ENCODE measurements at places on chromosomes 12 and 14. TPM values are rescaled to one million over a fixed set of nuclear protein-coding genes. Genes with fewer than 3 reads are reported as not detected.

DNA sequence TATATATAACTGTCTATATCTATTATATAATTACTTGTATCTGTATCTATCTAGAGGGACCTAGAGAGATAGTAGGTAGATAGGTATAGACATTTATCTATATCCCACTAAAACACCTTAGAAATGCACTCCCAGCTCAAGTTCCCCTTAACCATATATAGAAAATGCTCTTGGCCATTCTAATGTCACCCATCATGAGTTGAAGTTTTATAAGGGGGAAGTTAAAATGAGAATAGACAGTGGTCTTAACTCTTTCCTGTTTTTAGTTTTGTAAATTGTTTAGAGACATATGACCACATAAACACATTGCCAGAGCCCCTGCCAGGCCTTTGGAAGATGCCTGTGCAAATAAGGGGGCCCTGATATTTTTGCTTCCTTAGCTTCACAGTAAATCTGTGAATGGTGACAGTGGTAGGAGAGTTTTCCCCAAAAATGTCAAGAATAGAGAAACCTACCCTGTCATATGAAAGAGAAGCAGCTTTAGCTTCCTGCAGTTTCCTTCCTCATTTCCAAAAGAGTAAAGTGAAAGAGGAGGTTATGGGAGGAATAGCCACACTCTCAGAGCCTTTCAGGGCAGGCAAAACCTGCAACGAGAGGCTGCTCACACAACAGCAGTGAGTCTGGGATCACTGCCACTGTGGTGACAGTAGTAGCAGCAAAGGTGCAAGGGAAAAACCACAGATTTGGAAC lies 45.5 kb downstream of the MGST1 start:
- DNase-seq: no peak

GRCh38 chr12:19894803-19895202 lies 455.5 kb downstream of the AEBP2 start:
- no peak for DNase-seq

DNA sequence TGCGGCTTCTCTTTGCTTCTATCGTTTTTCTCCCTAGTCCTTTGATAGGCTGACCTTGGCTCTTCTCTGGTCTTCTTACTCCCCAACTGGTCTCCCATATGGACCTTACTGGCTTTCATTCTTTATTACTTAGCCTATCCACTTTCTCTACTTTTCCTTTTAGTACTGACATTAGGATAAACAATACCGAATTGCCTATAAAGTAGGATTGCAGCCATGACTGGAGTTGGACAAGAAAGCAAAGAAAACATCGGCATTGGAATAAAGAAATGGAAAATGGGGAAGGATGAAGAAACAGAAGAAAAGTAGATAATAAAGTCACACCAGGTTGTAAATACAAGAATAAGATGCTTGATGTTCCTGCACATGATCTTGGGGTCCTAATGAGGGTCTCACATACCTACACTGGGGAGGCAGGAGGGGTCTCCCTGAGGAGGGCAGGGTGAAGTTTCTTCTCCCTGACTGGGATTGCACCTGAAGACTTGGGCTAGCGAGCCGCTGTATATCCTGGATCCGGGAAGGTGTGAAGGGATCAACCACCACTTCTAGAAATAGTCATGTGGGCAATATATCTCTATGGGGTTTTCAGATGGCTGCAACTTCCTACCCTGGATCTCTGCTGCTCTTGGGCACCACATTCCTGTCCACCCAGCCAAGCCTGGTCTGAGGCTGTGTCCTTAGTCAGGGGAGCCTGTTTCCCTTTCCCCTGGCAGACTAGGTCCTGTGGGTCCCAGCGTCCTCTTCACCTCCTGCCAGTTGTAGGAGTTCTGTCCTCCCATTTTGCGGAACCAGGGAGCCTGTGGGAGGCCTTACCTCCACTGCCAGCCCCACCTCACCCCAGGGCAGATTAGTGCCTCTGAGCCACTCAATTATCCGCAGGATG lies 13.1 kb downstream of the NKX2-1 start:
- peak; percentile 52 for DNase-seq

GRCh38 chr12:4217091-4217490 lies 56.5 kb upstream of the CCND2 start:
- DNase-seq: no peak

DNA sequence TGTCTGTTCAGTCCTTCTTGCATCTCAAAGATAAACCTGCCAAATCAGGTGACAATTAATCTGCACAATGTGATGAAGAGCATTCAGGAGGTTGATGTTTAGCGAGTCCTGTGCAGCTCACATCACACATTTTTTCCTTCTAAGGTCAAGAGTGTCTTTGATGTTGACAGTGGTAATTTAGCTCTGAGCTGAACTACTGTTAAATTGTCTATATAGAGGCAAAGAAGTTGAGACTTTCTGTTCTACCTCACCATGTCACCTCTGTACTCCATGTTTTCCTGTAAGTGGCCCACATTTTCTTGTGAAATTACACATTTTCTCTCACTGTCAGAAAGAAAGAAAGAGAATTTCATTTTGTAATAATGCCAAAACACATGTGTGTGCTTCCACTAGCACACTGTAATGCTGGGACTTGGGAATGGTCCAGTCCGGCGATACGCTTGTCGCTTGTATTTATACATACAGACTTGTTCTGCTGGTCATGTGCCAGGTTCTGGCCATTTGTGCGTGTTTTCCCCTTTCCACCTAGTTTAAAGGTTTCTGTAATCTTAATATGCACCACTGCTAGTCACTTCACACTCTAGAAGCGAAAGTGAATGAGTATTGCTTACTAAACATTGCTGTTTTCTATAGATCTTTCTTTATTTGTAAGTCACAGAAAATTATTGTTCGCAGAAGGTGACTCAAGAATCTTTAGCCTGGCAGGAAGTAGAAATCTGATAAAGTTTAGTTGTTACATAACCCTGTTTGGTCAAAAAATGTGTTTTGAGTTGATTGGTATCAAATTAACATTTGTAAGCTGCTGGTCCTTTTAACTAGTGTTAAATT lies 328.9 kb downstream of the TMTC2 start:
- no peak for DNase-seq

DNA sequence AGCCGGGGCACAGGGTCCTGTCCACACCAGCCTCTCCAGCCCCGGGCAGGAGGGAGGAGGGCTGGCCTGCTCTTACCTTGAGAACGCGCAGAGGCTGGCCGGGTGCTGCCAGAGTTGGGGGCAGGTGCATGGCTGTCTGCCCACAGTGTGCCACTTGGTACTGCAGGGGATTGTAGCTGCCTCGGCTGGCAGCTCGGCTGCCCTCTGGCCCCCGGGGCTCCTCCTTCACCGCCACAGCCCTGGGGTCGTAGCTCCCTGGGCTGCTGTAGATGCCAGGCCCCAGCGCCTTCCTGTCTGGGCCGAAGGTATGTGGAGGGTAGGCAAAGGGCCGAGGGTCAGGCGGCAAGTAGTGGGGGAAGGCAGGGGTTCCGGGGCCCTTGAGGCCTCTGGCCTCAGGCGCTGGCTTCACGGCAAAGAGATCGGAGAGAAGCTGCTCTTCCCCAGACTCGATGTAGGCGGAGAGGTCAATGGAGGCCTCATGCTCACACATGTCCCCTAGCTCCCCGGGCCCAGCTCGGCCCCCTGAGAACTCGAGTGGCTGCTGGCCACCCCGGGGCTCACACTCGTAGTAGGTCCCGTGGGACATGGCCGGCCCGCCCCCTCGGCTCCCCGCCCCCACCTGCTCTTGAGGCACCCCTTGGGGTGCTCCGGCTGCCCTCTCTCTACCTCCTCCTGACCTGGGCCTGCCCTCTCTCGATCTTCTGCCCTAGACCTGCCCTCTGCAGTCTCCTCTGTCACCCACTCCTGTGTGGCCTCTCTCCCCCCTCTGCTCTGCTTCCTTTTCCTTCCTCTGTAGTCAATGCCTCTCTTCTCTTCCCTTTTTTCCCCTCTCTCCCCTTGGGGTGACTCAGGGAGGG lies at the start of gene CEBPE:
TSS of gene CEBPE (minus strand) at position 750 of the 857 bp plus-strand sequence. CDS start at position 586, 164 bp downstream.
- DNase-seq: no peak

GRCh38 chr14:69214393-69214792 lies 23.1 kb downstream of the EXD2 start:
- DNase-seq: no peak

GRCh38 chr12:106138633-106139421 lies at the start of gene NUAK1:
Gene NUAK1 (minus strand): TSS chr12:106138954. CDS start chr12:106138653, 301 bp downstream.
- DNase-seq: peak; percentile 94

DNA sequence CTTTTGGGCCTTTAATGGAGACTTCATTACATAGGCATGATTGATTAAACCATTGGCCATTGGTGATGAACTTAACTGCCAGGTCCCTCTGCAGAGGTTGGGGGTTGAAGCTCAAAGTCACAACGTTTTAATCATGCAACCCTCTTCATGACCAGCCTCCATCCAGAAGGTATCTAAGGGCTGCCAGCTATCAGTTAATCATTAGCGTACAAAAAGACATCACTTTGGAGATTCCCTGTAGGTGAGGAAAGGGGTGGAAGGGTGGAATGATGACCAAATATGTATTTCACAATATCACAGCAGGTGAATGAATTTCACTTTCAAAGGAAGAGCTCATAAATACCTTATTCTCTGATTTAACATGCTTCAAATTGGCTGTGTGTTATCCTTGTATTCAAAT lies 92.0 kb downstream of the MIPOL1 start:
- DNase-seq: no peak

DNA sequence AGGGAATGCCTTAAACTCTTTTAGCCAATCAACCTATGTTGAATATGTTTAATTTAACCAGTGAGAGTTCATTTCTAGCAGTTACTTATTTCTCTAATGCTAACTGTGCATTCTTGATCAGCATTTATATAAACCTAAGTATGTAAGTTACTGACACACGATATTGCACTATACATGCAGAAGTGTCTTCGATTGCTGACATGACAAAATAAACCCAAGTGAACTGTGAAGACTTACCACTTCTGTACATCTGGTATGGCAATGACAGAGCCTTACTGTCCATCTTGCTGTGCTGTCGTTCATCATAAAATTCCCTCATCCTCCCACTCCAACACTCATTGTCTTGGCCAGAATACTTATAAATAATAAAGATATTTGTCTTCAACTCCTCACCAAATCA lies 131.8 kb downstream of the TSHR start:
- no peak for DNase-seq

GRCh38 chr12:84738481-84738972 lies 174.1 kb downstream of the SLC6A15 start:
- DNase-seq: no peak

Gene PPP4R4
- total RNA-seq: 8.4 TPM

Gene AMDHD1
- 0.49 TPM for total RNA-seq

Gene ATP6V1D
- 108 TPM for total RNA-seq

Gene MGST1
- total RNA-seq: 203 TPM

Gene GARIN6
- total RNA-seq: not detected

Gene KERA
- not detected for total RNA-seq

Gene GPR68
- 0.23 TPM for total RNA-seq

Gene LRP1-AS
- not detected for total RNA-seq

Measured in endodermal cell (in vitro differentiated cells).